ENCODE measurements at places on chromosomes 5 and 9.

DNA sequence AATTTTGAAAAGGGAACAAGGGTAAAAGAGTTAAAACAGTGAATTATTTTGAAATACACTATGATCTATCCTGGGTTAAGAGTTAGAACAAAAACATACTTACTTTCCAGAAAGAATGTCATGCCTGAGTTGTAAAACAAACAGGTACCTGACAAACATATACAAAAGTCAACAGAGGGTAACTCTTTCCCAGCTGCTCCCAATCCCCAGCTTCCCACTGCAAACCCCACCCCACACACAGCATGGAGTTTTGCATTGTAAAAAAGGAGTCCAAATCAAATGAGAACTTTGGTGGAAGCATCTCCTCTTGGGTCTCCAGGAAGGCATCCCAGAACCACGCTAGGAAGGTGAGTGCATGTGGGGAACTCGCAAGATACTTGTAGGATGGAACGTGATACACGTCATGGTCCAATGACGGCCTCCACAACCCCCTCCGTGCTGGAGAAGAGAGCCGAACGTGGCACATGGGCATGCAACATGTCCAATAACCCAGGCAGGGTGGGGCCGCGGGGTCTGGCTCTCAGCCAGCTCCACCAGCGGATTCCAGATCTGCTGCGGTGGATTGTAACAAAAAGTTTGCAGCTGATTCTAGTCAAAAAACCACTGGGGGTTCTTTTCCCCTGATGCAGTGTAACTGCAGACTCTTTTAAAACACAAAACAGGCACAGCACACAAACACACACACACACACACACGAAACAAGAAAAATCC lies 55.8 kb downstream of the EPB41L4B start:
- no peak for DNase-seq

DNA sequence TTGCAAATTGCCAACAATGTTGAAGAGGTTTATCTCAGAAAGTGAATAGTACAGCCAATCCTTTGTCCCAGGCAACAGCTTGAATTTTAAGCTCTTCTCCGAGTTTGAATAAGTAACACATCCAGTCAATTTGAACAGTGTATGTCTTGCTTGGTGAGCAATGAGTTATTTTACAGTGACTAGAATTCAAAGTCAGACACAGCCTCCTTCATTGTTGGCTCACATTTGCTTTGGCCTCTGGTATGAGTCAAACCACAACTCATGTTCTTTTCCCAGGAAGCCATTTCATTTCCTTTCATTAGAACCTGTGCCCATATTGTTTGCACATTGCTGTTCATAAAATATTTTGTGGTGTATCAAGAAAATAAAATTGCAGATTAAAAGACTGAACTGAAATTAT lies 622.0 kb upstream of the DAB2 start:
- no peak for DNase-seq

GRCh38 chr5:77843570-77844372 lies 67.6 kb upstream of the TBCA start:
- no peak for DNase-seq

DNA sequence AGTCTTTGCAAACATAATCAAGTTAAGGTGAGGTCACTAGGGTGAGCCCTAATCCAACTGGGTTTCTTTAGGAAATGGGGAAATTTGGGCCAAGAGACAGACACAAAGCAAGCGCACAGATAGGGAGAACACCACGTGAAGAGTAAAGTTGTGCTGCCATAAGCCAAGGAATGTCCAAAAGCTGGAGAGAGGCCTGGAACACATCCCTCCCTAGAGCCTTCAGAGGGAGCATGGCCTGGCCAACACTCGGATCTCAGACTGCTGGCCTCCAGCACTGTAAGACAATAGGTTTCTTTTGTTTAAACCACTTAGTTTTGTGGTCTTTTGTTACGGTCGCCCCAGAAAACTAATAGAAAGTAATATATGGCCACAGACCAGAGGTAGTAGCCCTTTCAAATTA lies 8.1 kb upstream of the ROR2 start:
- DNase-seq, result no peak

- no peak for DNase-seq
Measured at GRCh38 chr9:136077491-136077890, 17.6 kb downstream of the NACC2 start.

All from stimulated activated CD8-positive, alpha-beta memory T cell treated with anti-CD3 and anti-CD28 coated beads, Interleukin-7, amount 100 ng/mL, for 1 hour (primary cell).